ENCODE measurements at places on chromosomes 3 and 15.

- no peak for DNase-seq
Measured at GRCh38 chr3:66497288-66497984, 3.4 kb downstream of the LRIG1 start.

- no peak for DNase-seq
Measured at GRCh38 chr3:188171682-188172467, 17.9 kb downstream of the LPP start.

- no peak for DNase-seq
Measured at GRCh38 chr3:115217678-115218451, 70.8 kb upstream of the ZBTB20 start.

GRCh38 chr3:34212175-34212574, 413.7 kb downstream of the PDCD6IP start:
- DNase-seq: no peak

GRCh38 chr3:69531576-69532546, 146.0 kb upstream of the FRMD4B start:
- DNase-seq: no peak

- DNase-seq: no peak
Measured at GRCh38 chr3:67305922-67306321, 307.8 kb downstream of the KBTBD8 start.

DNA sequence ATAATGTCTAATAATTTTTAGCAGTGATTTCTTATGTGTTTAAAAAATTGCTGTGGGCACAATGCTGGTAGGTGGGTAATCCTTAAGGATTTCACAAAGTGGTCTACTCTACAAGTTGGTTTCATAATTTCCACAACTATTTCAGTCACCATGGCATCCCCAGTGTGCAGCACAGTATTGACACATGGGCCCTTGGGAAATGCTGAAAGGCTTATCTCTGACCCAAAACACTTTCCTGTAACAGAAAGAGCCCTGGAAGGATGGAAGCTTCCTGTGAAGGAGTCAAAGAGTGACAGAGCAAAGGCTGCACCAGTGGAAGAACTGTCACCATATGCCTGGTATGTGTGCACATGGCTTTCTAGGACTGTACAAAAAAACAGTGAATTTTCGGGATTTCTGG, 153.7 kb downstream of the ANO10 start:
- no peak for DNase-seq

GRCh38 chr15:90205886-90206285, 4.8 kb downstream of the SEMA4B start:
- no peak for DNase-seq

DNA sequence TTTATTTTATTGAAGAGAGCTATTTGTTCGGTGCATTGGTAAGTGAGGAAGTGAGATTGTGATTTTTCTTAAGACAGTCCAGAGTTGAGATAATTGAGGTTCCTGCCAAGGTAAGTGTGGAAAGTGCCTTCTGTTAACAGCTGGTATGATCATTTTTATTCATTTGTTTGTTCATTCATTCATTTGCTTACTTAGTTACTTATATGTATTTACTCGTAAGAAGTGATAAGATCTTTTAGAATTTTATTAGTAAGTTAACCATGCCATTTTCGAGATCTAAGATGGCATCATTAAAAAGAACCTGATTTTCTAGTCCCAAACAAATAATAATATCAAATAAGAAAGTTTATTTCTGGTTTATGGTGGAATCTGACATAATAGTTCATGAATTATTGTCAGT, 150.0 kb downstream of the GHSR start:
- no peak for DNase-seq

- no peak for DNase-seq
Measured at GRCh38 chr3:125289429-125289981, 77.0 kb upstream of the SLC12A8 start.

DNA sequence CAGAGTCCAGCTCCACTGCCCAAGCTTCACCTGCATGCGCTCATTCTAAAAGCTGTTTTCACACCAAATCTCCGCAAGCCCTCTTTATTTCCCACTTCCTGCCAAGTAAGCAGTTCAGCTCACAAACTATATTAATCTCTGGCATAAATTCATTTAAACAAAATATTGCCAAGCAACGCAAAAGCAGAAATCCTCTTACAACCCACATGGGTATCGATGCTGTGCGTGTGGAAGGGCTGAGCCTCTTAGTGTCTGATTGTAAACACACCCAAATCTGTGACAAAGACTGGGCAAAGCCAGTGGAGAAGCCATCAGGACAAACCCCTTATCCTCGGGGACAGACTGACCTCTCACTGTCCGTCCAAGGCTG, 124.3 kb upstream of the ATP2B2 start:
- DNase-seq: no peak

DNA sequence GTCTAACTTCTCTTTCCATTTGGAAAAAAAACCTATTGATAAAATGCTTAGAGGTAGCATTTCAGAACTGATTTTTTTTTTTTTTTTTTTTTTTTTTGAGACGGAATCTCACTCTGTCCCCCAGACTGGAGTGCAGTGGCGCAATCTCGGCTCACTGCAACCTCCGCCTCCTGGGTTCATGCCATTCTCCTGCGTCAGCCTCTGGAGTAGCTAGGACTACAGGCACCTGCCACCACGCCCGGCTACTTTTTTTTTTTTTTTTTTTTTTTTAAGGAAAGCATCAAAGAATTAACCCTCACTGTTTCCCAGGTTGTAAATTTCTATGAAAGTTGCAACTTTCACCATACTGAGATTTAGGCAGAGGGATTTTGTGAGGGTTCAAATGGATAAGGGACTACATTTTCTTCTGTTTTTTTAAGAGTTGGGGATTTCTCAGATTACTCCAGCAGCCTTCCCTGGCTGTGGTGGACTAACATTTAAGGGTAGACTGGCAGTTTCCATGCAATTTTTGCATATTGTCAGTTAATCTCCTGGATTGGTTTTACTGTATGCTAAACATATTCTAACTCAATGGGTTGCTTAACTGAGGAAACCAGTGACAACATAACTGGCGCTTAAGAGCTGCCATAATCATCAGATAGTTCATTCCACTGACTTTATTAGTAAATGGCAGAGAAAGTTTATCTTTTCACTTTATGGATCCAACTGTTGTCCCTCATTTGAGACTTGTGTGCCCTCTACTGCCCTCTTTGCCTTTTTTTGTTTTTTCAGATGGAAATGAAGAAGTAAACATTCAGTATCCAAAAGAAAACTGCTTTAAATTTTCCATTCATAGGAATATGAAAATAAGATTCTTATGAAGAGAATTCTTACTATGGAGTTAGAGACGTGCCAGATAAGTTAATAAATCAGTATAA, 93.7 kb downstream of the NPTN start:
- no peak for DNase-seq

DNA sequence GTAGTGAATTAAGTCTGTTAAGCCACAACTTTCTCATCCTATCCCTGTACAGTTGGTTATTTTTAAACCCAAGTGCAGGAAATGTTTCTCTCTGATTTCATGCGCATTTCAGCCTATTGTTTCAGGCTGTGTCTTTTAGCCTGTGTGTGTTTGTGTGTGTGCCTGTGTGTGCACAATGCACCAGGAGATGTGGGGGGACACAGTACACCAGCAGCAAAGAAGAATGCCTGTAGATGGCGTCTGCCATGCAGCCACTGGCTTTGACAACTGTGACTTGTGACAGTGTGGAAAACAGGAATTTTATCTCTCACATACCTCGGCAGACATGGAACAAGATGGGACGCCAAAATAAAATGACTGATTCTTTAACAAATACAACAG, 43.6 kb upstream of the PLXNA1 start:
- no peak for DNase-seq

GRCh38 chr3:184428561-184429175, 48.8 kb downstream of the CHRD start:
- DNase-seq: no peak

GRCh38 chr3:29644956-29645636, 364.2 kb downstream of the RBMS3 start:
- DNase-seq: no peak

- no peak for DNase-seq
Measured at GRCh38 chr3:39254806-39255449, 24.9 kb downstream of the CX3CR1 start.

DNA sequence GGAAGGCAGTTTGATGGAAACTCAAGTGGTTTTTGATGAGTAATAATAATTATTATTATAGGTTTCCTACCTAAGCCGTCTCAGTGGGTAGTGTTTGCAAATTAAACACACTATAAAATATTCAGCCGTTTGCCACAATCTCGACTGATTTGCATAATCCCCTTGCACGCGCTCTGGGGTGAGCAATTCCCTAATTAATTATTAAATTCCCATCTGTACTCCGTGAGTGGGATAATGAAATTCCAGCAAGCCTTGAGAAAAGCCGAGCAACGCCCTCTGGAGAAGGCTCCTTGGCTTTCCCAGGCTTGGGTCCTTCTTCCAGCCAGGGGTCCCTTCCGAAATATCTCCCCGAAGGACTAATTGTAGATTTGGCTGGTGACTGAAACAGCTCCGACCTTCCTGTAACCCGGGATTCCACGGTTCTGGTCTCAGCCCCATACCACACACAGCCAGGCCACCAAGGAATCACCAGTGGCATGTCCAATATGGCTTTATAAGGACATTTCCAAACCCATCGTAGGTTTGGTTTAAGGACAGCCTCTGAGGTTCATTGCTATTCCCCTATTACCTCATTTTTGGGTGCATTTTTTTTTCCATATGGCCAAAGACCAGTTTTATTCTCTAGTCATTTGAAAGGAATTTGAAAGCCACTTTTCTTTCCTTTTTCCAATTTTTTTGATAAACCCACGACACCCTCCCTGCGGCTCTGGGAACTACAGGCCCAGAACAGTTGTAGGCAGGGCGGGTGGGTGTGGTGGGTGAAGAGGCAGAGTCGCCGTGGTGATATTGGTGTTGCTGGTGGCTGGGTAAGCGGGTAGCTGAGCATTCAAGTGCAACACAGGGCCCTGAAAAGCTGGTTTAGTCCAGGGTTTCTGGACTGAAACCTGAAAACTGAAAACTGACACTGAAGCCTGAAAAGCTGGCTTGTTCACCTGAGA, 33.2 kb upstream of the RGMA start:
- DNase-seq: no peak

- DNase-seq: no peak
Measured at GRCh38 chr3:160098261-160098908, 109.8 kb downstream of the IL12A start.

- no peak for DNase-seq
Measured at GRCh38 chr3:157103860-157104259, 56.1 kb downstream of the CCNL1 start.
